ENCODE measurements at places on chromosomes 5 and 9.

GRCh38 chr5:58671155-58671554 lies 88.3 kb downstream of the RAB3C start:
- DNase-seq: no peak

GRCh38 chr5:80105698-80106439 lies 70.7 kb downstream of the THBS4 start:
- DNase-seq: no peak

DNA sequence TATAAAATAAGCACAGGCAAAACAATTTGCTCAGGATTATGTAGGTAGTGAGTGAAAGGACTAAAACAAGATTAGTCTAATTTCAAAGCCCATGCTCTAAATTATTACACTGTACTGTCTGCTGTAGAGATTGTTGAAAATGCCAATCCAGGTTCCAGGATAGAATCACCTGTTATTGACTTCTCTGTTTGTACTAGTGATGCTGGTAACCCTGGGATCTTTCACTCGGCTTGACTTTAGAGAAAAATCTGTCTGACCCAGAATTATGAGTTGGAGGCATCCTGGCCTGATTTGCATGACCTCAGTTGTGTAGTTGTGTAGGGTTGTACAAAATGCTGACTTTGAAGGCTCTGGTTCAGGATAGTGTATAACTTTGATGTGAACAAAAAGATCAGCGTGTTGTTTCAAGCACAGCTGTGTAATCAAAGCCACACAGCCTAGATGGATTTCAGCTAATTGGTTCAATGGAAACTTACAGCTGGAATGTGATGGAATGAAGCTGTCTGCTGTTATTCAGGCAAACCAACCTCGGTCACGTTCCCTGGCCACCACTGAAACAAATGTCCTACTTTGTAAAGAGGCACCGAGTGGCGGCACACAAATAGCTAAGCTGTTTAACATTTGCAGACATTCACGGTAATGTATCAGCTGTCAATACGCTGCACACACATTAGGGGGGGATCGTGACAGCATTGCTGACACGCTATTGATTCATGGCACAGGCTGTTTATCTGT lies 340.3 kb downstream of the KCTD16 start:
- DNase-seq: peak; percentile 3

DNA sequence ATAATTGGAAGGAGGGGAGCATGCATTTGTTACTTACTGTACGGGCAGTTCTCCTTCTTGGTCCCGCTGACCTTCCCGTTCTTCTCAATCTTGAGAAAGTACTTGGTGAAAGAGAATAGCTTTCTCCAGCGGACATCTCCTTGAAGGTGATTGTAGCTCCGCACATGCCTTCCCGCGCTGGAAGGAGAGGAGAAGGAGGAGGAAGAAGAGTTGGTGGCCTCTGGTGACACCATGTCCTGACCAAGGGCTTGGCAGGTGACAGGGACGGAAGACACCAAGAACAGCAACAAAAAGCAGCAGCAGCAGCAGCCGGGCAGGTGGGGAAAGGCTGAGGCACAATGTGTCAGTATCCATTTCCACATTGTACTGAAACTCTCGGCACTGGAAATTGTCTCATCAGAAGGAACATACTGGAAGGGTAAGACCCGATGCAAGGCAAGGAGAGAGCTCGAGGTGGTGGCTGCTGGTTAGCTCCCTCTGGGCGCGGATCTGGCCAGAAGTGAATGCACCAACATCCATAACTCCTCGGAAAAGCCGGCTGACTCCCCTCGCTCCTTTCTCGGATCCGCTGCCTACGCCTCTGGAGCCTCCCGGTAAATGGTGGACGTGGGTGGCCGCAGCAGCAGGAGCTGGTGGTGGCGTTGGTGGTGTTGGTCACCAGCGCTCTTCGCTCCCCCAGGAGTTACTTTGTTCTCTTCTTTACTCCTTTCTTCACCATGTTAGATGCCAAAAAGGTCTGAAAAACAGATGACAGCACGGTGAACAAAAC lies 715 bp downstream of the FGF10 start:
- DNase-seq: peak; percentile 24

GRCh38 chr5:10262121-10262774 lies 12.2 kb downstream of the CCT5 start:
- DNase-seq: no peak

GRCh38 chr9:127064335-127064734 lies 58.1 kb downstream of the ANGPTL2 start:
- no peak for DNase-seq

GRCh38 chr5:91850031-91850430 lies 466.9 kb upstream of the ARRDC3 start:
- peak; percentile 41 for DNase-seq

- DNase-seq: peak; percentile 50
These were observed 887 bp downstream of the PTPDC1 start for GRCh38 chr9:94085062-94085639.

- no peak for DNase-seq
These were observed 288.1 kb downstream of the TMEM167A start for GRCh38 chr5:82789095-82789494.
